Activated CD4-positive, CD25-positive, alpha-beta regulatory T cell (primary cell): ENCODE measurements at places on chromosomes 3 and 15.

GRCh38 chr3:128487538-128487812 lies 5.5 kb downstream of the GATA2 start:
- no peak for DNase-seq

- no peak for DNase-seq
These were observed 466.9 kb downstream of the NAALADL2 start for GRCh38 chr3:175326041-175326440.

DNA sequence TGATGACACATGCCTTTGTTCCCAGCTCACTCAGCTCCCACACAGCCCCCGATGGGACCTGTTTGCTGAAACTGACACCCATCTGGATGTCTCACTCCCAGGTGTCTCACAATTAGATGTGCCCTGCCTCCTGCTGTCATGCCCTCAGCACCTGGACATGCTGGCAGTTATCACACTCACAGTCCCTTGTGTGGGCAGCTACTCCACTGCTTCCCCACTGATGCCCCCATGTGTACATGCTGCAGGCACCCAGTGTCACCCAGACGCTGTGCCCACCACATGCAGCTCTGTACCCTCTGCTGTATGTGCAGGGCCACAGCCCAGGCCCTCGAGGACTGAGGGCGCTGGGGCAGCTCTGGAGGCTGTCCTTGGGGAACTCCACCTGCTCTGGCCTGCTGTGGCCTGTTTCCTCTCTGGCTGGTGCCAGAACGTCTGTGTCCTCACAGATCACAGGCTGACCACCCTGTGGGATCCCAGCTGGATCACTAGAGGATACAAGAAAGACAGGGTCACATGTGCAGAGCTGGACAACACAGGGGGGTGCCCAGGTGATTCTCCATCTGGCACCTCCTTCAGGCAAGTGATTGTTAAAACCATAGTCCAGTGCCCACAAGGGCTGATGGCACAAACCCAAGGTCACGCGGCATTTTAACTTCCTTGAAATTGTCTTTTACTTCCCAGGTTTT lies 14.0 kb downstream of the C3orf22 start:
- DNase-seq, result no peak

- DNase-seq, result no peak
These were observed 19.4 kb downstream of the GXYLT2 start for GRCh38 chr3:72907131-72907711.

DNA sequence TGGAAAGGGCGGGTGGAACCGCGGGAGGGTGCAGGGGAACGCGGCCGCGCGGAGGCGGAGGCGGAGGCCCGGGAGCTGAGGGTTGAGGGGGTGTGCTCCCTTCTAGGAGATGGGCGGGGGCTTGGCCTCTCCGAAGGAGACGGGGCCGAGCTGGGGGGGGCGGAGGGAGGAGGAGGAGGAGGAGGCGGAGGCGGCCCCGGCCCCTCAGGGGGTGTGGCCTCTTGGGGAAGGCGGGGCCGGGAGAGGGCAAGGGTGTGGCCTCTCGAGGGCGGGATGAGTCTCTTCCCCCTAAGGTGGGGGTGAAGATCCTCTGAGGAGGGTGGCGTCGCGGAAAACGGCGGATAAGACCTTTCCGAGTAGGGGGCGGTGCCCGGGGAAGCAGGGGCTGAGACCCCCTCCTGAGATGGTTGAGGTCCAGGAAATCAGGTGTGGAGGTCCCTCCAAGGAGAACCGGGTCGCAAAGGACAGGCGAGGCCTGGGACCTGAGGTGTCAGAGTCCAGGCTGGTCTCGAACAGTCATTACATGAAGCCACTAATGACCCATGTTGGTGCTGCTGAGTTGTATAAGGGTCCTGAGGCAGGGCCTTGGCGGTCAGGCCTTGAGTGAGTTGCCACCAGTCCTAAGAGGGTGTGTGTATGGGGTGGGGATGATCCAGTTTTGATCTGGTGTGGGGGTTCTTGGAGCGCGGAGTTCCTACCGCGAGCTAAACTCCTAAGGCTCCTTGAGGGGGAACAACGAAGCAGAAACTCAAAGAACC lies 759 bp downstream of the WDR6 start:
- peak; percentile 69 for DNase-seq

DNA sequence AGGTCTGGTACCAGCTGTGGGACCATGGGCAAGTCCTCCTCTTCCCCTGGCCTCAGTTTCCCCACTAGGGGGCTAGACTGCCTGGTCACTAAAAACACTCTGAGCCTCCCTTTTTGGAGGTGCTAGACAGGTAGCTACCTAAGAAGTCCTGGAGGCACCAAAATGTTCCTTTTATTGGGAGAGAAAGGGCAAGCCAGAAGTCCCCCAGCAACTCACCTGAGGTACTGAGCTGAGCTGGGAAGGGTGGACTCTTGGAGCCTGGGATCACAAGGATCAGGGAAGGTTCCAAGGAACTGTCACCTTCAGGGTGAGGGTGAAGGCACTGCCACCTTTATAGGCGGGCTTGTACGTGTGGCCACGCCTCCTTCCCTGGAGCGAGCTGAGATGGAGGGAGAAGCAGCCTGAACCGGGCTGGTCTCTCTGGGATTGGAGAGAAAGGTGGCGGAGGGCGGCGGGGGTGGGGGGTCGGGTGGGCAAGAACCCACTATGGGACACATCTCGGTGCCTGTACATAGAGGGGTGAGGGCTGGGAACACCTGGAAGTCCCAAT lies at the start of gene CYP1A1:
CYP1A1 (minus strand) TSS at position 304 of the 550 bp plus-strand sequence. CDS start 2,431 bp downstream, outside the sequence.
- DNase-seq, result no peak

DNA sequence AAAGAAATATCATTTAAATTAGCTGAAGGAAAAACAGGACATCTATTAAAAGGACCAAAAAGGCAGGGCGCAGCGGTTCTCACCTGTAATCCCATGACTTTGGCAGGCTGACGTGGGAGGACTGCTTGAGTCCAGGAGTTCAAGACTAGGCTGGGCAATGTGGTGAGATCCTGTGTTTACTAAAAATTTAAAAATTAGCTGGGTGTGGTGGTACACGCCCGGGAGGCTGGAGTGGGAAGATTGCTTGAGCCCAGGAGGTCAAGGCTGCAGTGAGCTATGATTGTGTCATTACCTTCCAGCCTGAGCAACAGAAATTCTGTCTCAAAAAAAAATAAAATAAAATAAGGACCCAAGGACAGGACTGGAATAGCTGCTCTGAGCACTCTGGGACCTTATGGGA lies 16.2 kb upstream of the HERC1 start:
- DNase-seq, result no peak

DNA sequence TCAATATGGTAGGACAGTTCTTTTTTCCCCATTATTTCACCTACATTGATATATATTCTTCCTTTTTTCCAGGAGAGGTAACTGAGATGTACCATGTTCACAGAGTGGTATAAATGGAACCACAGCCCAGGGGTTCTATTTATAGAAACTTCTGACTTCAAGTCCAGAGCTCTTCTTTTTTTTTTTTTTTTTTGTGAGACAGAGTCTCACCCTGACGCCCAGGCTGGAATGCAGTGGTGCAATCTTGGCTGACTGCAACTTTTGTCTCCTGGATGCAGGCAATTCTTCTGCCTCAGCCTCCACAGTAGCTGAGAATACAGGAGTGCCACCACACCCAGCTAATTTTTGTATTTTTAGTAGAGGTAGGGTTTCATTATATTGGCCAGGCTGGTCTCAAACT lies 267.1 kb upstream of the TPRG1 start:
- no peak for DNase-seq

- no peak for DNase-seq
These were observed 71.3 kb downstream of the TMCC1 start for GRCh38 chr3:129822241-129822640.

DNA sequence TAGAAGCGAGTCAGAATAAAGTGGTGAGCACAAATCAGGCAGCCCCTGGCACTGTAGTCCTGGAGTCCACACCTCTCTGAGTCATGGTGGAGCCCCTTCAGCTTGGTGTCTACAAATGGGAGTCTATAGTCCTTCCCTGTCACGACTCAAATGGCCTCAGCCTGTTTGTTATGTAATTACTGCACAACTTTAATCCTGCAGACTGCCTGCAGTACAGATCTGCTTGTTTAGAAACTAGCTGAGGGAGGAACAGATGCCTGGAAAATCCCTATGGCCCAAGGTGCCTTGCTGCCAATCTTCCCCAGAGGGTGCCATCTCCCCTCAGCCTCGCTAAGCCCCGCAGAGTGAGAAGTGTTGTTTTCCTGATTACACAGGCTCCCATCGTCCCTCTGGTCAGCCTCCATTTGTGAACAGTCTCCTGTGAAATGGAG lies 3.9 kb upstream of the CXCR6 start:
- no peak for DNase-seq

- DNase-seq, result no peak
These were observed 13.2 kb upstream of the RPL32 start for GRCh38 chr3:12854565-12854964.

DNA sequence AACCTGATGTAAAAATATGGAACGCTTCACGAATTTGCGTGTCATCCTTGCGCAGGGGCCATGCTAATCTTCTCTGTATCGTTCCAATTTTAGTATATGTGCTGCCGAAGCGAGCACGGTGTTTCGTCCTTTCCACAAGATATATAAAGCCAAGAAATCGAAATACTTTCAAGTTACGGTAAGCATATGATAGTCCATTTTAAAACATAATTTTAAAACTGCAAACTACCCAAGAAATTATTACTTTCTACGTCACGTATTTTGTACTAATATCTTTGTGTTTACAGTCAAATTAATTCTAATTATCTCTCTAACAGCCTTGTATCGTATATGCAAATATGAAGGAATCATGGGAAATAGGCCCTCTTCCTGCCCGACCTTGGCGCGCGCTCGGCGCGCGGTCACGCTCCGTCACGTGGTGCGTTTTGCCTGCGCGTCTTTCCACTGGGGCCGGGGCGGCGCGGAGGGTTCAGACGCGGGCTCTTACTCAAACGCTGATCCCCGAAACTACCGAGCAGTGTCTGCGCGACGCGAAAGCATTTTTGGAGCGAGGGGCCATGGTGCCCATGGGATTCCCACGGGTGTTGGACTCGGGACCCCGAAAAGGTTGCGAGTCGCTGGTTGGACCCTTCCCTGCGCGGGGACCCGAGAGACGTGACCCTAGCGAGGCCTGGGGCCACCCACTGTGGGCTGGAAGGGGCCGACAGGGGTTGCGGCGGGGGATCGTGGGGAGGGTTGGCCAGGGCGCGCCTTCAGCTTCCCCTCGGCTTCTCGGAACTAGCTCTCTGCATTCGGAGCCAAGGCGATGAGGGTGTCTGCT lies at the start of gene RNU6-1:
RNU6-1 (minus strand) TSS at position 117 of the 820 bp plus-strand sequence.
- DNase-seq, result peak; percentile 89

DNA sequence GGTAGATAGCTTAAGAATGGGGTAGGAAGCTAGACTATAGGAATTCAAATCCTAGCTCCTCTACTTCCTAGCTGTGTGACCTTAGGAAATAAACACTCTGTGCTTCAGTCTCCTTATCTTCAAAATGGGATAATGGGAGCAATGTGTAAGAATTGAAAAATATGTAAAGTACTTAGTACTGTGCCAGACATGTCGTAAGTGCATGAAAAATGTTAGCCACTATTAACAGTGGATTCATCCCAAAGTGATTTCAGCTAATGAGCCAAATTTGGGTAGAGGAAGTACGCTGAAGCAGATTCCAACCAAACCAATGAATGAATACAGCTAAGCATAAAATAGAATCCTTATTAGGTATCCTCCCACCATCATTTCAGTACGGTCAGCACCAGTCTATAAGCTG lies 192.1 kb downstream of the RORA start:
- no peak for DNase-seq

- no peak for DNase-seq
These were observed 165.7 kb upstream of the RARB start for GRCh38 chr3:25262322-25262721.

- no peak for DNase-seq
These were observed 47.3 kb downstream of the TMCO5A start for GRCh38 chr15:37981775-37982174.

- DNase-seq, result no peak
These were observed 40.1 kb upstream of the CAPN3 start for GRCh38 chr15:42319206-42319605.

DNA sequence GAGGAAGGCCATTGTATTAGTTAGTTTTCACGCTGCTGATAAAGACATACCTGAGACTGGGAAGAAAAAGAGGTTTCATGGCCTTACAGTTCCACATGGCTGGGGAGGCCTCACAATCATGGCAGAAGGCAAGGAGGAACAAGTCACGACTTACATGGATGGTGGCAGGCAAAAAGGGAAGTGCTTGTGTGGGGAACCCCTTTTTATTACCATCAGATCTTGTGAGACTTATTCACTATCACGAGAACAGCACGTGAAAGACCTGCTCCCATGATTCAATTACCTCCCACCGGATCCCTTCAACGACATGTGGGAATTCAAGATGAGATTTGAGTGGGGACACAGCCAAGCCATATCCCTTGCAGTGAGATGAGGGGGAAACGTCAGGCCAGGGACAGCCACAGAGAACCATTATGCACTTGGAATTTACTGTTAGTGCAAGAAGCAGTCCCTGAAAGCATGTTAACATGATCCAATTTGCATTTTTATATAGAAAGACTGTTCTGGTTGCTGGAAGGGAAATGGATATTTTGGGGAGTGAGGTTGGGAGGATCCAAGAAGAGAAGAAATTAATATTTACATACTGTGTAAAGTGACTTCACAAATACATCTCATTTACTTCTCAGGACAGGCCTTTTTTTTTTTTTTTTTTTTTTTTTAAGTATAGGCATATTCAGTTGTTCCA lies 87.1 kb downstream of the ARNT2 start:
- no peak for DNase-seq

DNA sequence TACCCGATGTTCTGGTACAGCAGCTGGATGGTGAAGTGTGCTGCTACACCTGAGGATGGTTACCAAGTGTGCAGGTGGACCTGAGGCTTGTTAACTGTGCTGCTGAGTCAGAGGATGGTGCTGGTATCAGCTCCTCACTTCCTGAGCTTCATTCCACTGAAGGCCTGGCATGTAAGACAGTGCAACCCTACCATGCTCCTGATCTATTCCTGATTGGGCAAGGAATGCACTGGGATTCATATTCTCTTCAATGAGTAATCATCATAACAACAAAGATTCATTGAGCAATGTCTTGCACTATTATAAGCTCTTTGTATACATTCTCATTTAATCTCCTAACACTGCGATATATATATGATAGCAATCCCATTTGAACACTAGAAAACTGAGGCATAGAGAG lies 62.9 kb upstream of the THSD4 start:
- no peak for DNase-seq

- no peak for DNase-seq
These were observed 5.1 kb downstream of the FSIP1 start for GRCh38 chr15:39777496-39777895.

- DNase-seq, result no peak
These were observed 2.5 kb downstream of the PFN2 start for GRCh38 chr3:149968216-149968615.

DNA sequence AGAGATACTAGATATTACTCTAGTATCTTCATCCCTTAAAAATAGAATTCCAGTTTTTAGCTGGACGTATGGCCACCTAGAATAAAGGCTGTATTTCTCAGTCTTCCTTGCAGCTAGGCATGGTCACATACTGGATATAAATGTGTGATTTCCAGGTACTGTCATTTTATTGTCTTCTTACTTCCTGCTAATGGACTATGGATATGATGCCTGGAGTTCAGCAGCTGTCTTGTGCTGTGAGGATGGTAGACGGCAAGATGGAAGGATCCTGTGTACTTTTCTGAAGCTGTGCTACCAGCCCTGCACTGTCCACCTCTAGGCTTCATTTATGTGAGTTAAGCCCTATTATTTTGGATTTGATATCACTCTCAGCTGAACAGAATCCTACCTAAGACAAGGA lies 83.4 kb downstream of the EBLN2 start:
- DNase-seq, result no peak
